ENCODE measurements at places on chromosomes 11 and 22.
A peak's percentile ranks its signal among the peaks of the same experiment; 100 is the strongest.

- peak; percentile 39 for DNase-seq
Observed at GRCh38 chr22:39598017-39598965, 27.7 kb downstream of the CACNA1I start.

DNA sequence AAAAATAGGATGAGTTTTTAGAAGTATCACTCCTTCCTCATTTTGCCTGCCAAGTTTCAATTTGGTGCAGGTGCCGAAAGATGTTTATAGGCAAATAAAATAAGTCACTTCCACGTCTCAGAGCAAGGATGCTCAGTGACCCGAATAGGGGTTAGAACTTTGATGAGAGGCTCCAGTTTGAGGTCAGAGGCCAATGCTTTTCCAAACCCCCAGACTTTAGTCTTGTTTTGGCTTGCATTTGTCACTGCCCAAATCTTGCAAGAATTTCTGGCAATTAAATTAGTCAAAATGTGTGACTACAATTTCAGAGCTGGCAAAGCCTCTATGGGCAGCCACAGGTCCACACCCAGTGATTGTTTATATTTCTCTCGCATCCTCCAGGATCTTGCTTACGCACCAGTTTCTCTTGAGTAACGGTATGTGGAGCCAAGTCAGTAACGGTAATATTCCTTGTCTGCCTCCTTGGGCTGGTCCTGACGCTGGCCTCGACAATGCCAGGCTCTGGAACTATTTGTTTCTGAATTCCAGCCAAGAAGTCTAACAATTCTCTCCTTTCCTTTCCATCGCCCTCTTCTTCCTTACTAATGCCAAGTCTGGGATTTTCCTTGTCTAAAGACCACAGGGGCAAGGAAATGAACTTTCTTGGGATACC is 9.9 kb upstream of the NUP160 start:
- DNase-seq, result no peak

DNA sequence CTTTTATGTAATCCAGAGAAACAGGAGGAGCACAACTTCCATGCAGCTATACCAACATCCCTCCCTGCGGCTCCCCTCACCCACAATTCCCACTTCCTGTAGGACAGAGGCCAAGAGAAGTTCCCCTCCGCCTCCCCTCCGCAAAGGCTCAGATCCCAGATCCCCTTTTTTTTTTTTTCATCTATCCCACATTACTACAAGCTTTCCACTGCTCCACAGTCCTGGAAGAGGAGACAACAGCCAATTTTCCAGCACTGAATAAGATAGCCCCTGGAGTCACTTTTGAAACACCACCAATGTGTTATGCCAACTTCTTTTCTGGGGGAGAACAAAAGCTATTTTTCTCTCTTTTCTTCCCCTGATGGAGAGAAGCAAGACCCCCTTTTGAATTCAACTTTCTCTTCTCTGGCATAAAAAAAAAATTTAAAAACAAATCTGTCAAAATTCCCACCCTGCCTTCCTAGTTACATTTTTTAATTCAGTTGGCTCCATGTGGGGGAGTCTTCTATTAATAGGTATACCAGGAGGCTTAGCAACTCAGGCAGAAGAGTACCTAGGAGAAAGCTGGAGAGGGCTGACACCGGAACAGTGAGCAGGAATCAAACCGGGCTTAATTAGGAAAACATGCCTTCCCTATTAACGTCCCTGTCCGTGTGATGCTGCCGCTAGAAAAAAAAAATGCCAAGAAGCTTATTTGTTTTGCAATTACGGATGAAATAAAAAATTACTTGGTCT is 543.4 kb downstream of the BUD13 start:
- no peak for DNase-seq

DNA sequence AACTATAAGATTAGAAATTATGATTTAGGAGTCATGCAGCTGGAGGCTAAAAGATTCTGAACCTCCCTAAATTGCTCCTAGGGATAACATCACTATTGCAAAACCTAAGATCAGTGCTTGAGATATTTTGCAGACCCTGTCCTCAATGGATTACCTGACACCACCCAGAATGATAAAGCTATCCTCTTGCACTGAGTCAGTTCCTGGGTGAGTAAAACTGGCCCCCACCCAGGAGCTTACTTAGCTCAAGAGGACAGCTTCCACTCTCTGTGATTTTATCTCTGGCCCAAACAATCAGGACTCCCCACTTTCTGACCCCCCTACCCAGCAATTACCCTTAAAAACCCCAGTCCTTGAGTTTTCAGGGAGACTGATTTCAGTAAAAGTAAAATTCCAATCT is 2074.4 kb upstream of the RAG2 start:
- DNase-seq, result no peak

- DNase-seq, result no peak
Observed at GRCh38 chr11:61021661-61022212, 50.3 kb downstream of the CD6 start.

DNA sequence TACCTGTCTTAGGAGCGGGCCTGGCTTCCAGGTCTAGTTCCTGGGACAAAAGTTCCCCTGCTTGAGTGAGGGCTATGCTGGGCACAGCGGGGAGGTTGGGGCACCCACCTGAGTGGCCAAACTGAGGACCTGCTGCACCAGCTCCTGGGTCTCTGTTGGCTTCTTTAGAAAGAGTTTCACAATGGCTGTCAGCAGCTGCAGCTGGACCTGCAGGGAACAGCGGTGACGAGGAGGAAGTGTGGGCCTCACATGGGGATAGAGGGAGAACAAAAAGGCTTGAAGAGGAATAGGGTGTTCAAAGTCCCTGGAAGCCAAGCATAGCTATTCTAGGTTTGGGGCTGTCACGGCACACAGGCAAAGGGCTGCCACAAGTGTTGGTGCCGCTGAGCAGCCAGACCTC is 26.7 kb upstream of the RASL10A start:
- DNase-seq, result no peak

- no peak for DNase-seq
Observed at GRCh38 chr22:50624347-50625130, 3.4 kb downstream of the ARSA start.

DNA sequence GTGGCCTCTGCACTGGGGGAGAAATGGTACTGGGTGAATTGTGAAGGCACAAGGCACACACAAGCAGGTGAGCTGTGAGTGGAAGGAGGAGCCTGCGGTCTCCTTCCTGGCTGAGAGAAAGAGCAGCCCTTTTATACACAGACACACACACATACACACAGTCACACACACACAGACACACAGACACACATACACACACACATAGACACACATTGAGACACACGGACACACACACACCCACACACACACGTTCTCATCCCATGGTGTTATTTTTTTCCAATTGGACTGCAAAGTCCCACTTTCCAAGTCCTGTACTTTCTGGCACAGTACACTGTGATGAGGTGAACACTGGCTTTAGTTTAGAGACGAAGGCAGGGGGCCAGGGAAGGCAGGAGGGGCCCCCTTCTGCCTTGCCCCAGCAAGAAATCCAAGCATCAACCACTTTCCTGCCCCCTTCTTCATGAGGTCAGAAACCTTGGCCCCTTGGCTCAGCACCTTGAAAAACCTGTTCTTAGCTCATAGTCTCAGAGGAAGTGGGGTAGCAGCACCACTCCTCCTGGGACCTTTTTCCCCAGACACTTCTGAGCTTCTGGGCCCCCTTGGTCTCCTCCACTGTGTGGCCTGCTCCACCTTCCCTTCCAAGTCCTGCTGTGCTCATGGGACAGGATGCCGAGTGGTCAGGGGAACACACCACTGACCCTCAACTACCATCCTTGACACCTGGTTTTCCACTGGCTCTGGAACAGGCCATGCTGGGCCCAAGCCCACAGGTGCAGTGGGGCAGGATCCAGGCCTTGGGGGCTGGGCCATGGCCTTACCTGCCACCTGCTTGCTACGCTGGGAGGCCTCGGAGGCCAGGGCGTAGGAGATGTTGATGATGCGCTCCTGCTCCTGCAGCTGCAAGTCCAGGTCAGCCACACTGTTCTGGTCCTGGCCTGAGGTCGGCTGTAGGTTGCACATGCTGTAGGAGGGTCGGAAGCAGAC is 43.8 kb downstream of the C11orf58 start:
- no peak for DNase-seq

DNA sequence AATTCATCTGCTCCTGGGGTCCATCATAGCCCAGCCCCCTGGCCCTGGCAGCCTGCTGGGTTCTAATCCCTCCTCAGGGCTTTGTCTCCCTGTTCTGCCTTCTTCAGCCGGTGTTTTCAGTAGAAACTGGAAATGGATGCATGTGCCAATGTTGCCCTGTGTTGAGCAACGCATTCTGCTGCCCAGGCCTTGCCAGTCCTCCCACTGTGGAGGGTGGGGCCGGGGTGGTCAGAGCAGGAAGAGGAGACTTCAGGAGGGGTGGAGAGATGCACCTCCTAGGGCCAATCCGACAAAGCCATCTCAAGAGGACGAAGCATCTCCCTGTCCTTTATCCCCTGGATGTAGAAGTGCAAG is 27.6 kb upstream of the ZBTB16 start:
- no peak for DNase-seq

DNA sequence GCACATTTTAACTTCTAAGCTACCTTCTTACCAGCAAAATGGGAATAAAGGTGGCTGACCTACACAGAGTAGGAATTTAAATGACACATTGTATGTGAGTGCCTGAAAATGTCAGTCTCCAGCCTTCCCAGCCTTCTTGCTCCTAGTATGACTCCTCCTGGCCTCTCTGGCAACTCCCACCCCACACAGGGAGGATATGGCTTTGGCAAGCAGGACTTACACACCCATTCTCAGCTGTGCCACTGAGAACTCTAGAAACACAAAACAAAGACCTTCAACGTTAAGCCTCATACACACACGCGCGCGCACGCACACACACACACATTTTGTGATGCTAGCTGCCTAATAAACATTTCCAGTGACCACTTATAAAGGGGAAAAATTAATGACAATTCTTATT is 65.8 kb downstream of the PACSIN2 start:
- no peak for DNase-seq

DNA sequence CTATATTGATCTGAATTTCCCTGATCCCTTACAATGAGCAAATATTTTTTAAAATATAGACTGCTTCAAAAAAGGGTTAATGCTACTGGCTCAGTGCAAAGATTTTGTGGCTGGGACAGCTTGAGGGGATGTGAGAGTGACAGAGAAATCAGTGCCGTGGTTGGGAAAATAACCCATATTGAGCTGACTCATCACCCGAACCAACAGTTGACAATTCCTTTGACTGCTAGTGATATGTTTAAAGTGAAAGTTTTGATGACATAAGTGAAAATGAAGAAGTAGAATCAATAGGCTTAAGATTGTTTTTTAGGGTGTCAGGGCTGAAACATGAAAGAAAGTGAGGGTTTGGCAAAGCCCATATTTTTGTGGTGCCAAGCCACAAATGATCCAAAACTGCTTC is 257.1 kb upstream of the TENM4 start:
- no peak for DNase-seq

DNA sequence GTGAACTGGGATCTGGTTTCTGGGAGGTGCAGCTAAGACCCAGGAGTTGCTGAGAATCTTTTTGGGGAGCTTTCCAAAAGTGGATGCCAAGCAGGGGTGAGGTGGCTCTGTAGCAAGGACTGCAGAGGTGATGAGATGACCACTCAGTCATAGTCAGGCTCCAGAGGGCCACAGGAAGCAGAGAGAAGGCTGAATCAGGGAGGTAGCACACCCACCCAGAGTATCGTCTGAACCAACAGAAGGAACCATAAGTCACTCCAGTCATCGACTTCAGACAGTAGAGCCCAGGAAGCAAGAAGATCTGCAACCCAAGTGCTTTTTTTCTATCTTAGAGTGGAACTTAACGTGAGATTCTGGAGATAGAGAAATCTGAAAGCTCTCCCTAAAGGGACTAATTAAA is 335.7 kb upstream of the MPPED2 start:
- no peak for DNase-seq

DNA sequence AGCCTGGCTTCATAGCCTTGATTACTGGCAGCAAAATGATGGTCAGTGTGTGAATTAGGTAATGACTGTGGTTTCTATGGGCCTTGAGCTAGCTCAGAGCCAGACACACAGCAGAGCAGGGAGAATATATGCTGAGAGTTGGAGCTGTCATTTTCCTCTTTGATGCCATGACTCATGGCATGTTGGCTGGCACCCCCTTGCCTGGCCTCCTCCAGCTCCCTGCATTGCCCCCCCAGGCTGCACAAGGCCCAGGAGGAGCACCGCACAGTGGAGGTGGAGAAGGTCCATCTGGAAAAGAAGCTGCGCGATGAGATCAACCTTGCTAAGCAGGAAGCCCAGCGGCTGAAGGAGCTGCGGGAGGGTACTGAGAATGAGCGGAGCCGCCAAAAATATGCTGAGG is 20.3 kb upstream of the RRM1 start:
- DNase-seq, result no peak

GRCh38 chr11:114562166-114562916 is 2.7 kb upstream of the NXPE1 start:
- DNase-seq, result no peak

- DNase-seq, result no peak
Observed at GRCh38 chr22:20282901-20283673, 15.0 kb upstream of the RTN4R start.

- DNase-seq, result no peak
Observed at GRCh38 chr22:24097961-24098391, 83.3 kb upstream of the SUSD2 start.

DNA sequence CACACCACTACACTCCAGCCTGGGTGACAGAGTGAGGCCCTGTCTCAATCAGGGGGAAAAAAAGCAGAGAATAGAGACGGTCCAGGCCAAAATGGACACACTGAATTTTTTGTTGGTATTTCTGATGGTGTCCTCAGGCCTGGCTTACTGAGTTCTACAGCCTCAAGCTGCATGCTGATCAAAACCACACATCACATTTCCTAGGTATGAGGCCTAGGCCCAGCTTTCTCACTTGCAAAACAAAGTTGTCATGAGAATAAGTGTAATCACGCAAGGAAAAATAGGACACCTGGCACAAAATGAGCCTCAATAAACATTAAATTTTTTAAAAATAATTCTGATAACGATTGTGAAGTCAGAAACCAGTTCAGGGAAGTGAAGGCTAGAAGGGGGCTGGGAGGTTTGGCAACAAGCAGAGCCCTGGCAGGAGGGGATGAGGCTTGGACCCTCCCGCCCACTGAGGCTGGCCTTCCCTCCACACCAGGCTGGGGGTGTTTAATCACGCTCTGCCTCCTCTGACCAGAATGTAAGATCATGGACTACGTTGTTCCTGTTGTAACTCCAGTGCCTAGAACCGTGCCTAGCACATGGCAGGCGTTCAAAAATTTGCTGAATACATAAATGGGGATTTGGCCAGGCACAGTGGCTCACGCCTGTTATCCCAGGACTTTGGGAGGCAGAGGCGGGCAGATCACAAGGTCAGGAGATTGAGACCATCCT is 18.1 kb downstream of the PACSIN2 start:
- DNase-seq, result no peak

DNA sequence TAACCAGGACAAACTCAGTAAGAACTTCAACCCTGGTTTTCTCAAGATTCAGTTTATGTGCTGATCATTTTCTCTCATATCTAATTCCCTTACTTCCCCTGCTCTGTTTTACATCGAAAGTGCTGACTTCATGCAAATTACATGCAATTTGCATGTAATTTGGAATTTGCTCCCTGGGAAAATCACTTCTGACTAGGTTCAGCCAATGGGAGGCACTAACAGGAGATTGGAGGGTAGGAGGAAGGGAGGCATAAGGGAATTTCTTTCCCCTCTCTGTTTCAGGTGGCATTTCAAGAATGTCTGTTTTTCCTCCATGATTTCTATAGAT is 363.3 kb upstream of the CCDC90B start:
- DNase-seq, result no peak
